ENCODE measurements at places on chromosomes 3 and 15.

DNA sequence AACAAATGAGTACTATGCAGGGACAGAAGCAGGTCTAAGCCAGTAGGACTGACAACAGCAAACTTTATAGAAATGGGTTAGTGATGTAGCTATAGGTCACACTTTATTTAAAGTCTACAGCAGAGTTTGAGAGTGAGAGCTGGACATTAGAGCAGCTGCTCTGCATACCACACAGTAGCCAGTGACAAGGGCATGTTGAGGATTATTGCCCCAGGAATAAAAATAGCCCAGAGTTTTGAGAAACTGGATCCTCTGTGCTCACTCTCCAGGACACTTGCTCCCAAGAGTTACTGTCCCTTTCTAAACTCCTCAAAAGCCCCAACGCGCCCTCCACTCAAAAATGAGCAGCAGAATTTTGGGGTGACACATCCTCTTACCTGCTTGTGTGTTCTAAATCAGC is 21.1 kb downstream of the LRTM1 start:
- DNase-seq: no peak

DNA sequence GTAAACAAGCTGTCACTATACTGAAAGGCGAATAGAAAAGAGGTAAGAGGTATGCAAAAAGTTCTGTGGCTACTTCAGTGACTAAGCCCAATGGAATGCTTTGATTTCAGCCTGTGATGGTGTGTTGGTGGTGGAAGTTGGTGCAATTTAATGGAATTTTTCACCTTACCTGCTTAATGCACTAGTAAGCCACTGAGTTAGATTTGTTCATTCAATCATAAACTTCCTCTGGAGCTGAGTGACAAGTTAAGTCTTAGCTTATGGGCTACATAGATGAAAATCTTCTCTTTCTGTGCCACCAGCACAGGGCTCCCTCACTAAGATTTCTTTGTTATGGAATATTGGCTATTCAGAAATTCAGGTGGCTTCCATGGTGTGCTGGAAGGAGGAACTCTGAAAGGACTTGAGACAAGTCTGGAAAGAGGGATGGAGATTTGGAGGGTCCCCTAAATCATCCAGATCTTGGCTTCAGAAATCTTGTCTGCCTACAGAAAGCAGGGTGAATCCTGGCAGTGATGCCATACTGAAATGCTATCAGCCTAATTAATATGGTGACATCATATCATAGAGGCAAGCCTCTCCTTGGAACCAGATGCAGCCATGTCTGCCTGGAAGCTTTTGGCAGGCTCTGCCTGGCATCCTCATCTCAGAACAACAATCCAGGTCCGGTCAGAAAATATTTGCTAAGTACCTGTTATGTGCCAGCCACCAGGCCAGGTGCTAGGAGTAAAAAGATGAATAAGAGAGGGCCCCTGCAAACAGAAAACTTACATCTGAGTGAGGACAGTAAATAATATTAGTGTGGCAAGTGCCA is 8.1 kb upstream of the GAP43 start:
- peak; percentile 2 for DNase-seq

GRCh38 chr3:44072601-44073540 is 168.8 kb upstream of the TOPAZ1 start:
- DNase-seq: no peak

GRCh38 chr15:41746802-41747201 is 27.5 kb upstream of the MAPKBP1 start:
- DNase-seq: peak; percentile 11

DNA sequence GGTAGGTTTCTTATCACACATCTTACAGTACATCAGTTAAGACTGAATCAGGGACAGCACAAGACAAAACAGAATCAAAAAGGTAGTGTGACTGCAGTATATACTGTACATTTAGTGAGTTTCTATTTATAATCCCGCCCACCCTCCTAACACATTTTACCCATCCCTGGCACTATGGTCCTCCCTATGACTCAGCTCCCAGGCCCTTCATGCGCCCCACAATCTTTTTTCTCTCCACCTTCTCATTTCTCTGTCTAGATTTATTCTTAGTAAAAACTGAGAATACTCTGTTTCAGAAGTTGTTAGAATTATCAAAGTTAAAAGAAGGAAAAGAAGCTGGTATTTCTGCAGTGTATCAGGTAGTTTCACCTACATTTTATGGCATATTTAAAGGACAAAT is 427.3 kb downstream of the CNTN4 start:
- DNase-seq: no peak

DNA sequence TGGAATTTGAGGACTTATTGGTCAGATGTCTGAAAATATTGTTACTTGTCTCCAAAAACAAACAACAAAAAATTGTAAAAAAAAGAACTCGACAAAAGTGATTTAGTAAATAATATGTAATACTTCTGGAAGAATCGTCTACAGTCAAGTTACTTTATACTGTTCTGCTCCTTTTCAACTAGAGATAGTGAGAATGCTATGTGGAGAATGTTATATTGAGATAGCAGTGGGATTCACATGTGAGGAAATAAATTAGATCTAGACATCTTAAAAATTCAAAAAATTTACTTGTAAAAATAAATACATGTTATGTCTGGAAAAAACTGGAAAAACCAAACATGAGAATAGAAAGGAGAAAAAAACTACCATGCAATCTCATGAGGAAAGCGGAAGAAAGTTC is 64.9 kb downstream of the SGO1 start:
- DNase-seq: no peak

DNA sequence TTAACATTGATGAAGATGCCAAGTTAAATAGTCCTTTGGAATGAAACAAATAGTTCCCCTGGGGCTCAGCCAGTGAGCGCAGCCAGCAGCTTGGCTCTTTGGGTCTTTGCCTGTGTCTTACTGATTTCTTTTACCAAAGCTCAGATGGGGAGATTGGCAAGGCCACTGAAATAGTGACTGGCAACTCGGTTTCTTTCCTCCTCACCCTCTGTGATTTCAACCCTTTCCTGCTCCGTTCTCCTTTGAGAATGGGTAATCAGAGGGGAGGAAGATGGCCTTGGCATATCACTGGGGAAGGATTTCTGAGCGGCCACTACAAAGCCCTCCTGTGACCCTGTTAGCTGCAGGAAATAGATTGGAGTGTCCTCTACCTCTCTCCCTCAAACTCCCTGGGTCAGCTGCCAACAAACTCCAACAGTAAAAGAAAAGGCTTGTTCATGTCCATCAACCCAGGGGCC is 337.1 kb upstream of the LRRFIP2 start:
- no peak for DNase-seq
